ENCODE measurements at places on chromosomes 4 and X.

GRCh38 chr4:120064887-120065286 is 1.8 kb downstream of the MAD2L1 start:
- DNase-seq, result no peak

GRCh38 chr4:183876268-183876934 is 28.7 kb upstream of the STOX2 start:
- DNase-seq, result no peak

DNA sequence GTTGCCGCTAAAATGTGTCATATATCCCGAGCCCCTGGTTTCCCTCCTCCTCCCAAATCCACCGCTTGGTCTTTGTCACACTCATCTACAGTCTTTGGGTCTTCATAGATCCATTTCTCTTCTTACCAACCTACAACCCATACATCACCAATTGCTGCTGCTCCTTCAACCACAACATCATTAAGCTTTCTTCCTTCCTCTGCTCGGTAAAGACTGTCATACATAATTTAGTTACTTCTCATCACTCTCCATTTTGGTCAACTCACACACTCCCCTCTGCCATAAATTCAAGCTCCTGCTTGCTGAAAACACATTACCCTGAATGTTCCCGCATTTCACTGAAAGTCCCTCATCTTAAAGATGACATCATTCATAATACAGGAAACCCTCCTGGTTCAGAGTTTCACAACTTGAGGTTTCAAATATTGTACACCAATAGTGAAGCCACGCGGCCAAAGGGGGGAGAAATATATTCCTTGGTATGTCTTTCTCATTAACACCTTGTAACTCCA is 1.7 kb upstream of the DCTD start:
- no peak for DNase-seq

GRCh38 chr4:148007314-148007760 is 275.4 kb downstream of the ARHGAP10 start:
- no peak for DNase-seq

GRCh38 chrX:110408949-110409588 is 50.4 kb downstream of the RTL9 start:
- DNase-seq, result no peak

GRCh38 chr4:34108391-34108790 is 2135.9 kb downstream of the ARAP2 start:
- no peak for DNase-seq

- DNase-seq, result no peak
These were observed 35.3 kb upstream of the SPRY1 start for GRCh38 chr4:123361195-123361861.

DNA sequence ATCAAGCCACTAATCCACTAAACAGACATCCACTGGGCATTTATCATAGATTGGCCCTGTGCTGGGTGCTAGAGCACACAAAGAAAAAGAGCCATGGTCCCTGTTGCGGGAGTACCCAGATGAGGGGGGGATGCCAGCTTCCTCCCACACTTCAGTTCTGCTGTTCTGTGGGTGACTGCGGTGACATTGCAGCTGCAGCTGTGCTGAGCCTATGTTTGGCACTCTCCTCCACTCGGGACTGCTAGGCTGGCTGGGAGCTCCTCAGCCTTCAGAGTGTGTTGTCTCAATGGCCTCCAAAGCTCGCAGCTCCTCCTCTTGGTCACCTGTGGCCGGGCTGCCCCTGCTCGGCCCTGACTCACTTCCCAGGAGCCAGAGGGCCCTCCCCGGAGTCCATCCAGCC is 173.2 kb downstream of the CLCN4 start:
- no peak for DNase-seq

All from GM23338 (cell line).